ENCODE measurements at places on chromosomes 7 and 10. TPM values are rescaled to one million over a fixed set of nuclear protein-coding genes. Genes with fewer than 3 reads are reported as not detected.

The AOAH gene
- not detected for total RNA-seq

The HPS1 gene
- total RNA-seq: 21.4 TPM

The INMT gene
- 0.19 TPM for total RNA-seq

The GCK gene
- 7.3 TPM for total RNA-seq

The SEMA3C gene
- total RNA-seq: 3.1 TPM

The ZNF425 gene
- 5.0 TPM for total RNA-seq

The GIMAP6 gene
- not detected for total RNA-seq

The CPA2 gene
- not detected for total RNA-seq

The KCNIP2 gene
- total RNA-seq: 2.9 TPM

The TFEC gene
- total RNA-seq: not detected

The RBM20 gene
- total RNA-seq: 0.04 TPM

The COX15 gene
- 39.5 TPM for total RNA-seq

The SPDYE11 gene
- not detected for total RNA-seq

The TAC1 gene
- total RNA-seq: 8.7 TPM

The ZNF12 gene
- total RNA-seq: 16.9 TPM

The SUGCT gene
- 5.6 TPM for total RNA-seq

The CALML3 gene
- not detected for total RNA-seq

The PPP1R17 gene
- total RNA-seq: 0.52 TPM

The LRMDA gene
- total RNA-seq: not detected

The SLC18A3 gene
- total RNA-seq: 0.12 TPM

The PGAM2 gene
- total RNA-seq: 2.9 TPM

The ZMIZ2 gene
- 46.1 TPM for total RNA-seq

The WEE2 gene
- total RNA-seq: 0.16 TPM

The ASB10 gene
- not detected for total RNA-seq

The UNC5B gene
- 31.2 TPM for total RNA-seq

The FXYD4 gene
- not detected for total RNA-seq

The PCLO gene
- total RNA-seq: 6.4 TPM

The CFAP58 gene
- 0.63 TPM for total RNA-seq

The SFRP5 gene
- total RNA-seq: 5.1 TPM

The GJD4 gene
- total RNA-seq: not detected

The TMEM140 gene
- total RNA-seq: not detected

The AKR1C3 gene
- 6.9 TPM for total RNA-seq

The ZNF679 gene
- not detected for total RNA-seq

The HEPACAM2 gene
- not detected for total RNA-seq

The TUBAL3 gene
- not detected for total RNA-seq

The STEAP4 gene
- total RNA-seq: not detected

The PVRIG gene
- total RNA-seq: not detected

The H2BK1 gene
- total RNA-seq: not detected

The FAM3C gene
- 59.1 TPM for total RNA-seq

The SSC4D gene
- total RNA-seq: 12.7 TPM

The HYAL4 gene
- not detected for total RNA-seq

The FGFBP3 gene
- 73.9 TPM for total RNA-seq

The EPDR1 gene
- 13.8 TPM for total RNA-seq
